ENCODE measurements at places on chromosomes 7 and 10.

- DNase-seq = peak; percentile 10
Observed at GRCh38 chr10:29811751-29812427, 177.1 kb upstream of the SVIL start.

- peak; percentile 9 for DNase-seq
Observed at GRCh38 chr10:117175901-117176534, 21.3 kb upstream of the KCNK18 start.

- DNase-seq = no peak
Observed at GRCh38 chr7:110891197-110891596, 199.7 kb upstream of the LRRN3 start.

DNA sequence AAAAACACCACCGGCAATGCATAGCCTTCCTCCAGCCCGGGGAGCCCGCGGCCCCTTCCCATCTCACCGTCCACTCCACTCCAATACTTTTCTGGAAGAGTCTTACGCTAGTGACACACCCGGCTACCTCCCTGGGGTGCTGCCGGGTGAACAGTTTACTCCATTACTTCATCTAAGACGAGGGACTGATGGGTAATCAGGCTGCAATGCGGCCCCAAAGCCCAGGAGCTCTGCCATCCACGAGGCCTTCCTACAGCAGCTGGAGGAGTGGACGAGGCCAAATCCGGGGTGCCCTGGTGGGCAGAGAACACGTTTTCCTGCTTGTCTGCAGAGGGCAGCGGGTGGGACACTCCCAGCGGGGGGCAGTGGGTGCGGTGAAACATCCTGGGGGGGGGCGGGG, 356.2 kb upstream of the SHH start:
- DNase-seq = no peak

DNA sequence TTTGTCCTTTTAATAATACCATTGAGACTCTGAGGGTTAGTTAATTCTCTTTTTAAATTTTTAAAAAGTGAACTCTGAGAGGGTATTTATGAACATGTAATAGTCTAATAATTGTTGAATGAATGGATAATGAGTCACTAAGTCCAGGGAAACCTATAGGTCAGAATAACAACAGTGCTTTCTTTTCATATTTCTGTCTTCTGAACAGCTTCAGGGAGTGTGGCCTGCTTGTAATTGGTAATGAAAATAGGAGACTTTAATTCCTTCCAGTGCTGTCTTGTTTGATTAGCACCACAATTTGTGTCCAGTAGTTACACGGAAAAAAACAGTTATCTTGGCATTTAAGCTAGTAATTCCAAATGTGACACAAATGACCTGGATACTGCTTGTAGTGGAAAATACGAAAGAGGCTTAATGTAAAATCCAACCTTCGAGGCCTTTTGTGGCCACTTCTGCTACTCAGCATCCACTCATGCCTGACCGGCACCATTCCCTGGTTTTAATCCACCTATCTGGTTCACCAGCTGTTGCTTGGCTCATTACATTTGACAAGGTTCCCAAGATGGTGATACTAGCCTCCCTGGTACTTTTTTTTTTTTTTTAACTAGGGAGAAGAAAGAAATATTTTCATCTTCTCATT, 149.3 kb upstream of the IMMP2L start:
- peak; percentile 11 for DNase-seq

DNA sequence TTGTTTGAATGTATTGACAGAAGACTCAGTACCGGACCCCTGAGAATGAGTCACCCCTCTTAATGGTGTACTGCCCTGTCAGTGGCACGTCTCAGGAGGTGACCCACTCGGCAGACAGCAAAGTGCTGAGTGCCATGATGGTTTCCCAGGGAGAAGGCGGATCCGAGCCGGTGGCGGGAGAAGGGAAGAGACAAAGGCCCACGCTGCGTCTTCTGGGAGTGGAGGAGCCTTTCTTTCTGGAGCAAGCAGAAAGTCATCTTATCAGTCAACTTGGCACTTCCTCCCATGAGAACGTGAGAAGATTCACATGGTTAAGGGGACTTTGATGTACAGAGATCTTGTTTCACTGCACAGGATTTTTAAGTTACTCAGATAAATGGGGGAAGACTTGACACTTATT, 14.6 kb upstream of the PPP2R2D start:
- no peak for DNase-seq

- no peak for DNase-seq
Observed at GRCh38 chr10:6009150-6009549, 31.8 kb upstream of the IL15RA start.

DNA sequence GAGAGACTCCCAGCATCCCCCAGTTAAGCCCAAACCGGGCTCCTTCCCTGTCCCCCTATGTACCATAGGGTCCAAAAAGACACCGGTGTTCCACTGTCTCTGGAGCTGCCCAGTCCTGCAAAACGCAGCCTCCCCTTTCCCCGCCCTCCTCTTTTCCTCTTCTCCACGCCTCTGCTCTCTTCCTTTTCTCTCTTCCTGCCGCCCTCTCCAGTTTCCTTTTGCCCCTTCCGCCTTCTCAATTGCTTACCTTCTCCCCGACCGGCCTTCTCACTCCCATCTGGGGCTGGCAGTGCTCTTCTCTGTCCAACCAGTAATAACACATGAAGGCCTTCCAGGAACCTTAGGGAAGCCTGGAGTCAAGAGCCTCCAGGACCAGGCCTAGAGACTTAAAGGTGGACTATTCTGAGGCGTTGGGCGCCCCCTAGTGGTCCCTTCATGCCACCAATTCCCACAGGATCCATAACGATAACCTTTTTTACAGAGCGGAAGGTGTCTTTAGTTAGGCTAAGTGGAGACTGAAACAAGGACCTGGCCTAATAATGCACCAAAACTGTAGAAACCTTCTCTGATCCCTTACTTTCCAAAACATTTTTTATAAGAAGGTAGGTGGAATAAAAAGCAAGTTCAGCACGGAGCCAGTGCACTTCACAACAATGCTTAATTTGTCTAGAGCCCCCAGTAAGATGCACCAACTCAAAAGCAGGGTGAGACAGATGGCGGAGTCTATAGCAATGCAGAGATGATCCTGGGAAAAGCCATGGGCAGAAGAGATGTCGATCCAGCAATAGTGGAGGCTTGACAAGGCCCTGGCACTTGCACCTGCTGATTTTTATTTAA, 27.2 kb upstream of the MSRB2 start:
- peak; percentile 32 for DNase-seq

DNA sequence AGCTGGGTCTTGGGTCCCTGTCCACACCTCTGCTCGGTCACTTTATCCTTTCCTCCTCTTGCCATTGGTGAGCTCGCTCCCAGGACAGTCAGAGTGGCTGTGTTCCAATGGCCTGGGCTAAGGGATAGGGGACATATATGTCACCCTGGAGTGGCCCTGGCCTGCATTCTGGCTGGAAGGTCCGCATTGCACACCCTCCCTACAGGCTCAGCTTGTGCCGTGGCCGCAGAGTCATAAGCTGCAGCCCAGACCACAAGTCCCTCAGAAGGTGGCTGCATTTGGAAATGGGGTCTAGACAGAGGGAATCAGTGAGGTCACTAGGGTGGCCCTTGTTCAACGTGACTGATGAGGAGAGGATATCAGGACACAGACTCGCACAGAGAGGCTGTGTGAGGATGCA, 363.8 kb upstream of the SHH start:
- no peak for DNase-seq

GRCh38 chr7:159272739-159273138, 128.1 kb upstream of the VIPR2 start:
- no peak for DNase-seq

- no peak for DNase-seq
Observed at GRCh38 chr7:41975849-41976248, 261.2 kb downstream of the GLI3 start.

GRCh38 chr7:145168427-145168826, 332.6 kb upstream of the TPK1 start:
- DNase-seq = no peak

DNA sequence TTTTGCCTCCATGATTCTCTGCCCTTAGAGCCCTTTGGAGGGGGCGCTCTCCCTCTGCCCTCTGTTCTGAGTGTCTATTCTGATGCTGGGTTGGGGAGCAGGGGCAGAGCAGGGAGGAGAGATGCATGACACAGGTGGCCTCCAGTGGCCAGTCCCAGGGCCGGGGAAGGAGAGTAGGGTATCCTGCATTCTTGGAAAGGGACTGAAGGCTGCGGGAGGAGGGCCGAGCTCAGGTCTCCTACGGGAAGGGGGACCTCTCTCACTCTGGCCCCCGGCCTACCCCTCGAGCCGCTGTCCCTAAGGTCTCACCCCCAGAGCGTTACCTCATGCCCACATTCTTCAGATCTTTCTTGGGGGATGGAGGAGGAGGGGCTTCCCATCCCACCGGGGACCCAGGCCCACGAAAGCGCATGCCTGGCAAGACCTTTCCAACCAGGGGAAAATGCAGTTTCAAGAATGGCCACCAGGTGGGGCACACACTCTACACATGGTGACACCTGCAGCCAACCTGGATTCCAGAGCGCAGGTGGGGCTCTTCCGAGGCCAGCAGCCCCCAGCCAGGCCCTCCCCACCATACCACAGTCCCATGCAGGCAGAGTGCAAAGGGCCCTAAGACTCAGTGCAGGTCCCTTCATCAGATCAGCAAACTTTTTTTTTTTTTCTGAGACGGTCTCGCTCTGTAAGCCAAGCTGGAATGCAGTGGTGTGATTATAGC, 86.4 kb downstream of the MYL10 start:
- DNase-seq = no peak

DNA sequence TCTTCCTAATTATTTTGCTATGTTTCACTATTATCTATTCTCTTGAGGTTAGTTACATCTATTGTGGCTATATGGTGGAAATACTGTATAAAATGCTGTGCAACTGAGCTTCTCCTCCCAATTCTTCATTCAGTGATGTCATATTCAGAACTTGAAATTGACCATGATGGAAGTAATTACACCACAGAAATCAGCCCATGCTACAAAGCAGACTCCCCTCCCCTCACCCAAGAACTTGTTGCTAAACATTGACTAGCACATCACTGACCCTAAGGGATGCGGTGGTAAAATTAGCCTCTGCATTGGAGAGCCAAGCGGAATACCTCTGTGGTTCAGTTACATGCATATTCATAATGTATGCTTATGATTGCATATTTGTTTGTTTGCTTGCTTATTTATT, 8.8 kb downstream of the CALD1 start:
- no peak for DNase-seq

GRCh38 chr10:69451784-69452251, 553 bp downstream of the TSPAN15 start:
- no peak for DNase-seq

DNA sequence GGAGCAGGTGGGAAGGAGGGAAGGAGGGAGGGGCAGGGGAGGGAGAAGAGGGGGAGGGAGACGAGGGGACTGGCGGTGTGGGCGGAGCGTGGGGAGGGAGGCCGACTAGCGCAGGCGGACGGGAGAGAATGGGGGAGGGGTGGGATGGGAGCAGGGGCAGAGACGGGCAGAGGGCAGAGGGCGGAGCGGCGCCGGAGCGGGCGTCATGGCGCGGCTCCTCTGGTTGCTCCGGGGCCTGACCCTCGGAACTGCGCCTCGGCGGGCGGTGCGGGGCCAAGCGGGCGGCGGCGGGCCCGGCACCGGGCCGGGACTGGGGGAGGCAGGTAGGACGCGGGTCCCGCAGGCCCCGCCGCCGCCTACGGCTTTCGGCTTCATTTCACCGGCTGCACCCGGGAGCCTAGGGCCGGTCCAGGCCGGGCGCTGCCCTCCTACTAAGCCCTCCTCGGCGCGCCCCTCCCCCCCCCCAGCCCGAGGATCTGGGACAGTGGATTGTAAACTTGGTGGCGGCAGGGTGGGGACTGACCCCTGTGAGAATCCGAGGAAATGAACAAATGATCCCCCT, at the start of gene MSRB2:
MSRB2 (plus strand) TSS at position 176 of the 562 bp plus-strand sequence; CDS start at position 206, 30 bp downstream.
- DNase-seq = peak; percentile 33

DNA sequence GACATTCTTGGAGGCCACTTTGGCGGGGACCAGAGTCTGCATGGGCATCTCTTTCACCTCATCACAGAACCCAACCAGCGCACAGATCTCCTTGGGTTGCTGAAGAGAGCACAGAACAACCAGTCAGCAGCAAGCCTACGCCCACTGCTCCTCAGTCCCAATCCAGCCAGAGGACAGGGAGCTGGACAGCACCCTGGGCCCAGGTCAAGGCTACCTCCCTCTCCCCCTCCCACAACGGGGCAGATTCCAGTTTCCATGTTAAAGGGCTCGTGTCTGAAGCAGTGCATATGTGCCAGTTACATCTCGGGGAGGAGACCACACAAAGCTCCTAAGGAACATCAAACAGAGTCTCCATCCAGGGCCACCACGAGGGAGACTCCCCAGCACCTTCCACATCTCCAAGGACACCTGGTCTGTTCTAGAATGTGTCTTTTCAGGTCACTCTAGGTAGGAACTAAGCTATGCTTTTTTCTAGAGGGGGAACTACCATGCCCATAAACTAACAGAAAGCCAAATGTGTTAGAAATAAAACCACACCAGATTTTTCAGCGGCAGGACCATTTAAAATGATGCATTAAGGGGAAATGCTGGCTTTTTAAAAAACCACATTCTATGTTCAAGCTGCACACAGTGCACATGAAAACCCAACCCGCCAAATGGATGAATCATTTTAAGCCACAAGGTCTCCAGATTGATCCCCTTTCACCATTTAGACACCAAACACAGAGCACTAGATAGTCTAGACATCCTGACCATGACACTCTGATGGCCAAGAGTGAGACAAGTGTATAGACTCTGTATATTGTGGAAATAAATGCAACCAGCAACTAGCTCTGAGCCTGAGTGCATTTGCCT, 28.9 kb downstream of the PSAP start:
- no peak for DNase-seq

- no peak for DNase-seq
Observed at GRCh38 chr10:109668154-109668665, 255.1 kb downstream of the XPNPEP1 start.

GRCh38 chr10:13671904-13672303, 85.1 kb downstream of the PRPF18 start:
- no peak for DNase-seq

- DNase-seq = no peak
Observed at GRCh38 chr10:7027237-7027912, 383.5 kb downstream of the SFMBT2 start.

DNA sequence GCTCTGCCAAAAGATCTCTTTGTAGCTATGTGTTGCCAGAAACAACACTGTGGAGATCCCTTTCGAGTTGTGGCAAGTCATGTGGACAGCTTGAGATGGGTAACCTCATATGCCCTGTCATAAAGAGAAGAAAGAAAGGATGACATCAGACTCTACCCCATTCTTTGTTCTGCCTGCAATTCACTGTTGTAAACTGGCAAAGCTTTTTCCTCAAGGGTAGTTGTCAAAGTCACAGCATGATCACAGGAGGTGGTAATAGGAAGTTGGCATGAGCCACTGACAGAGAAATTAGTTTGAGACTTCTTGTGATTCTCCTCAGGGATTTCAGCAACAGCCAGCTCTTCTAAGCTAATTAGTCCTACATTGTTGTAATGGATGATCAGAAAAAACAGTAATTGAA, 19.4 kb upstream of the MINDY3 start:
- DNase-seq = no peak

DNA sequence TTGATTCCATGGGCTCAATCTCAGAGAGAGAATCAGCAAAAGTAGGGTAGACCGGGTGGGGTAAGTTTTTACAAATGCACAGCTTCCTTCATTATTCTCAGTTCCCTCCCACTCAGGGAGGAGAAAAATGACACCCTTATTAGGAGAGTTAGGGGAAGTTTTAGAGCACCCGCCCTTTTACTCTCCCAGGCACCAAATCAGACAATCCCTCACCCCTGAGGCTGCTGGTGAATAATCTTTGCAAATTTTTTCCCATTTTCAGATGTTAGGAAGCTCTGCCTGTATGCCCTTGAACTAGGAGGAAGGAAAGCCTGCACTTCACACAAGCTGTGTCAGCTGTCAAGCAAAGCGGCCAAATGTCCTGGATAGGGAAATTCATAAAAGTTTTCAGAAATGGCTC, 834.9 kb downstream of the GRID1 start:
- no peak for DNase-seq

Data from DMS 273 treated with DMSO at 0.1 percent for 48 hours (cell line).